ENCODE measurements at places on chromosomes 4 and X.

DNA sequence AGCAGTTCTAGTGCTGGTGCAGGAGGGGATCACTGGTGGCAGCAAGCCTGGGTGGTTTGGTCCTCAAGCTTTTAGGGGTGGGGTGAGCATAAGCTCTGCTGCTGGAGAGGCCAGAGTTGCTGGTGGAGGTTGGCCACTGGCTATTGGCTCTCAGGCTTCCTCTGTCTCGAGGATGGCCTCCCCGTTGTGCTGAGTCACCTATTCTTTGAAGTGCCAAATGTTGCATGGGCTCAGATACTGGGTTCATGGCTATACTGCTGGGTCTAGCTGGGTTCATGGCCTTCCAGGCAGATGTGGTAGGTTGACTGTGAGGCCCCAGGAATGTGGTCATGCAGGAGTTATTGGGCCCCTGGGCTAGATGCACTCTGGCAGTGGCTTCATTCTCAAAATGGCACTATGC lies 466.3 kb downstream of the NAF1 start:
- DNase-seq = no peak

DNA sequence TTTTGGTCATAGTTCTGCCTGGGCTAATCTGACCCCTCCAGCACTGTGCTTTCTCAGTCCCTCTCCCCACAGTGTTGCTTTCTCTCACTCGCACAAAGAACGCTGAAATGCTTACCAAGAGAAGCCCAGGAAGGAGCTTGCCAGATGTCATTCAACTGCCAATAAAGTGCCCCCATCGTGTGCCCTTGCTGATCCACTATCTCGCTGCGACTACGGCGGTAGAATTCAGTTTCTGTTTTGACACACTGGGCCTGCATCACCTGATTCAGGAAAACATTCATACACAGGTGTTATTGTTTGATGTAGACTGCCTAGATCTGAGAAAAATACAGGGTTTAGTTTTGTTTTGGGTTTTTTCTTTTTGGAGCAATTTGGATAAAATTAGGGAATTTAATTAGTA lies 121.2 kb downstream of the MANBA start:
- DNase-seq = no peak

DNA sequence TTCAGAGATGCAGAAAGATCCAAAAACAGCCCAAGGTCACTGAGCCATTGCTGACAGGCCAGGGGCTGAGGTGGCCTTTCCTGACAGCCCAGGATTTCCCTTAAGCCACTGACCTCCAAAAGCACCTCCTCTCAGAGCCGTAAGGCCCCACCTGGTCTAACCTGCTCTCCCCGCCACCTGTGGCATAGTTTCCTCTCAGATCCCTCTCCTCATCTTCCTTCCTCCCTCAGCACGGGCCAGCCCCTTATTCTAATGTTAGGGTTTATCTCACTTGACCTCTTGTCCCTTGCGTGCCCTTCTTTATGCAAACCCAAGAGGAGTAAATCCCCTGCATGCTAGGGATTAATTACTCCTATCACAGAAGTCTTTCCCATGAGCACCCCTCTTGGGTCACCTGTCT lies 113.0 kb downstream of the RBM47 start:
- DNase-seq = no peak

GRCh38 chrX:150688911-150689451 lies 4.2 kb upstream of the MTMR1 start:
- no peak for DNase-seq

GRCh38 chrX:1384658-1385252 lies 7.2 kb downstream of the SLC25A6 start:
- no peak for DNase-seq

DNA sequence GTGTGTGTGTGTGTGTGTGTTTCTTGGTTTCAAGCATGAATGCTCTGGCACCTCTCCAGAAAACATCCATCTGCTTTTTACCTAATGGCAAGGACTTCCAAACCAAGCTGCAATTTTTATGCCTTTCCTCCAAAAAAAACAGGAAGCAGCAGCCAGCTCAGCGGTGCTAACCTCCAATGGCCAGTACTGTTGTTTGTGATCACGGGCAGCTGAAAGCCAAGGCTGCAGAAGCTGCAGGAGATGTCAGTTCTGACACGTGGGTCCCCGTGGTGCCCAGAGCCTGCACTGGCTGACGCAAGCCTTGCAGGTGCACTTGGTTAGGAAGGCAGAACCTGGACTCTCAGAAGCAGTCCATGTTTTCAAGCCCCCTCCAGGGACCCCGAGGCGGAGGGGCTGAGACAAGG lies 313.6 kb upstream of the DDX53 start:
- no peak for DNase-seq

DNA sequence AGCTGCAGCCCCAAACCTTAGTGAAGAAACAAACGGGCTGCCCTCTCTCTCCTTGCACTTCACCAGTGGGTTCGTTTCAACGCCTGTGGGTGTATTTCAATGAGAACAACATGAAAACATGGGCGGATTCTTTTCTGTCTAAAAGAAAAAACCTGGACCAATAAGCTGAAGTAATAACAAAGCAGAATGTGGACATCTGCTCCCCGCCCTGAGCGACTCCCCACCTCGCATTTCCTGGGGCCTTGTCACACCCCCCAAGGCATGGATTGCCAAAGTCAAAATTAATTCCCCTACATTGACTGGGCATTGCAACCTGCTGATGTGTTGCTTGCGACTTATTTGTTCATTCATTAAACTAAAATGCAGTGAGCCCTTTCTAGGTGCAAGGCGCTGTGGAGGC lies 142.9 kb downstream of the BCOR start:
- no peak for DNase-seq

DNA sequence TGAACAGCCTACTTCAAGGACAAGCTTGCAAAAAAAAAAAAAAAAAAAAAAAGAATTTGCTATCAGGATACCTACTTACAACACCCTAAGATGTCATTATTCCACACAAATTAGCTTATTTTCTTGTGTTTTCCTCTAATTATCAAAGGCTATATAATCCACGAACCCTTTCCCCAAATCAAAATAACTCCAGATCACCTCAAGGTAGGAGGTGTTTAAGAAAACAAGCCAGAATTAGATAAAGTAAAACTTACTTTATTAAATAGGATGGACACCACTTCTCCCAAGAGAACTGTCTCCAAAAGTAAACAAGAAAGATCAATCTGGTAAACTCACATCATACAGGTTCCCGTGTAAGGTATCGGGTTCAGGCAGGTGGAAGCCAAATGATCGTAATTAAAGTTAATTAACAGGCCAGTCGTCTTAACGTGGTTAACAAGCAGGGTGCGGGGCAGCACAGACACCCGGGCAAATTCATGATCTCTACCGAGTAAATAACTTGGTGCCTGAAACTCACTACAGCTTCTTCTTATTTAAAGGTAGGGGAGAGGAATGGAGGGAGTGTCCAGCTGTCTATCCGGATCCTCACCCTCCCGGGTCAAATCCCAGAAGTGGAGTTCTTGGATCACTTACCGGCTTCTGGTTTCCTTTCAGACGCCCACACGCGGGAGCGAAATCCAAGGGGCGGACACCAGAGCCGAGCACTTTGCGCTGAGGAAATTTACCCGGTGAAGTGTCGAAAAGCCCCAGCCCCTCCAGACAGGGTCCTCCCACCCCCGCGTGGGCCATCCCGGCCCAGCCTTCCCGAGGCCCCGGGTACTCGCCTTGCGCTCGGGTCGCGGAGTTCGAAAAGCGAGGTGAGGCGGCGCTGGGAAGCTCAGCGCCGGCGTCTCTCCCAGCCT lies 708 bp downstream of the ARAP2 start:
- DNase-seq = peak; percentile 98

- no peak for DNase-seq
Observed at GRCh38 chrX:21166272-21166982, 207.8 kb upstream of the CNKSR2 start.

DNA sequence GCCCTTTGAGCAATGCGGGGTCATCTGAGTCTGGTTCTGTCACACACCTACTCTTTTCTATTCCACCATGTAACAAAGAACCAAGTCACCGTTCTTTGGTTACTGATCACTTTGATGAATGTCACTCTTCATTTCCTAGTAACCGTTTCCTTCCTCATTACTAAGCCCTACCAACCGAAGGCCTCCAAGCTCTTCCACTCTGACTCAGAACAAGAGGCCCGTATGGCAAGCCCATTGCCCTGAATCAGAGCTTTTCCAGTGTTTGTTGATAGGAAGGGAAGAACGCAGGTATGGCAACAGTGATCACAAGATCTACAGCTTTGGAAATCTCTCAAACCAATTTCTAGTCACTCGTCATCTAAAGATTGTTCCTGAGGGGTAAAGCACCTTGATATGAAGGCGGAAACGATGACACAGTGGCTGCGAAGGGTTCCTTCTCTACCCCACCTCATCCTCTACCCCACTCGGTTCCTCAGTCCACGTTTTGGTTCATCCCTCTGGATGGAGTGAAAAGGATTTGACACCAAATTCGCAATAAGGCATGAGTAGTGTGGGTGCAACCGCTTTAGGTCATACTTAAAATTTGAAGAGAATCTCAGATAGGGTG lies 28.0 kb upstream of the CD40LG start:
- DNase-seq = no peak

DNA sequence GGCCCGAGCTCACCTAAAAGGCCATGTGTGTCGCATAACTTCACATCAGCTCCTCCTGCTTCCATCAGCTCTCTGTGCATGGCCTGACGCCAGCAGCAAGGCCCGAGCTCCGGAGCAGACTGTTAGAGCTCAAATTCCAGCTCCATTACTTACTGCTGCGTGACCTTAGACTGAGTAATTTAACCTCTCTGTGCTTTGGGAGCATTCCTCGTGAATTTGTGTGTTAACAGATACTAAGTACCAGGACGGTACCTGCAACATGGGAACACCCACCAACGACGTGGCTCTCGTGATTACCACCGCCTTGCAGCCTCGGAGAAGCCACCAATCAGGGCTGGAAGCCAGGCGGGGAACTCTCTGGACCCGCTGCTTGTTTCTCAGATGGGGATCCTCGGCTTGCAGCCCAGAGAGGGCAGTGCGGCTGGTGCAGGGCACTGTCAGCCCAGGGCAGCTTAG lies 12.9 kb downstream of the LETM1 start:
- DNase-seq = no peak

DNA sequence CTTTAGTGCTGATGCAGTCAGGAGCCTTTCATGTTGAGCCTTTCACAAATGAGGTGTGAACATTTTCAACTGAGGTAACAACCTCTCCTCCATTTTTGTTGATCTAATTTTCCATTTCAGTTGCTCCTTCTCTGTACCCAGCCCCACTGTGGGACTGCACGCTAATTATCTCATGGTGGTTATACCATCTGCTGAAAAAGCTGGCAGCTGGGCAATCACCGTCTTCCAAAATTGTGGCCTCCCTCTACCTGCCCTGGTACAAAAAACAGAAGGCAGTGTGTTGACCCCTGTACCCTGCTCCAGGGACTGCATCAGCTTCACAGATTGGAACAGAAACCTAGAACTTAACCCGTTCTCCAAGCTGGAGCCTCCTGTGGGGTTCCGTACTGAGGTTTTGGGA lies 72.4 kb upstream of the LONRF3 start:
- no peak for DNase-seq
